ENCODE measurements at places on chromosomes 2 and 18. TPM values are rescaled to one million over a fixed set of nuclear protein-coding genes. Genes with fewer than 3 reads are reported as not detected.

IL1B gene
- total RNA-seq = 2.6 TPM

ARHGEF4 gene
- 0.10 TPM for total RNA-seq

LAMA1 gene
- 1.6 TPM for total RNA-seq

DHRS9 gene
- not detected for total RNA-seq

TGFA gene
- 8.1 TPM for total RNA-seq

TCF23 gene
- not detected for total RNA-seq

ACMSD gene
- total RNA-seq = not detected

NOSTRIN gene
- total RNA-seq = not detected

ARHGEF33 gene
- total RNA-seq = 0.02 TPM

ATP9B gene
- total RNA-seq = 11.6 TPM

TXNL1 gene
- total RNA-seq = 123 TPM

GALNT13 gene
- total RNA-seq = 0.05 TPM

TET3 gene
- total RNA-seq = 4.4 TPM

SERPINB10 gene
- not detected for total RNA-seq

DLX1 gene
- total RNA-seq = 6.8 TPM

TNFAIP6 gene
- total RNA-seq = not detected

KLHL29 gene
- total RNA-seq = 0.67 TPM

CAPN10 gene
- 11.1 TPM for total RNA-seq

SCN7A gene
- not detected for total RNA-seq

PLGLB1 gene
- not detected for total RNA-seq

DSC2 gene
- not detected for total RNA-seq

AP1S3 gene
- total RNA-seq = 3.0 TPM

ANKRD29 gene
- 10.6 TPM for total RNA-seq

Data from M059J (cell line).